ENCODE measurements at places on chromosomes 1 and 21. TPM values are rescaled to one million over a fixed set of nuclear protein-coding genes. Genes with fewer than 3 reads are reported as not detected.

Gene SLC44A5
- total RNA-seq, result not detected

Gene CELA2A
- not detected for total RNA-seq

Gene S100A6
- total RNA-seq, result 308 TPM

Gene LINGO4
- total RNA-seq, result not detected

Gene EDARADD
- total RNA-seq, result 2.3 TPM

Gene ZNF593
- total RNA-seq, result 46.4 TPM

GRCh38 chr1:206070627-206071304, 17.8 kb downstream of the RHEX start:
- no peak for DNase-seq

DNA sequence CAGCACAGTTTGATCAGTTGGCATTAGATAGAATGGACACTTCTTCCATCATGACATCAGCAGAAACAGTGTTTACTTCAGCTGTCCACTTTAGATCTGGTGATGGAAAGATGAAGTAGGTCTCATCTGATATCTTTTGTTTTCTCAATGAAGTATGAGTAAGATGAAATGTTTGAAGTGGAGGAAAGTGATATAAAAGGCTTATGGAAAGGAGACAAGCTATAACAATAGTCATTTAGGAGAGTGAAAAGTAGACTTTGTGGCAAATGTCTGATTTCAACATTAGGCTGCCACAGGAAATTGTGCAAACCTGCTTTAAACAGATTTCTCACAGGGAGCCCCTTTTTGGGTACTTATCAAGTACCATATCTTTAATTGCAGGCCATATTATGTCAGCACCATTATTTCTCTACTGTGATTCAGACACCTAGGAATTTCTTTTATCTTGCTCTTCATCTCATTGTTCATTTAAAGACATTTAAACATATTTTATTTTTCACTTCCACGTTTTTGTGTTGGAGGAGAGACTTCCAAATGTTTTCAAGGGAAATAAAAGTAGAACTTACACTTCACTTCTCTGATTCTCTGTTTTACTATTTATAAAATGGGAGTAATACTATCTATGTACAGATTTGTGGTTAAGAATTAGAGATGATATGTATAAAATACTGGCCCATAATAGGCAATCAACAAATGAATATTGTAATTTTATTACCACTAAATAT, 18.1 kb downstream of the PDC start:
- no peak for DNase-seq

GRCh38 chr1:208268541-208269337, 24.6 kb upstream of the PLXNA2 start:
- peak; percentile 55 for DNase-seq

- DNase-seq, result no peak
Measured at GRCh38 chr1:45107782-45108181, 95.7 kb downstream of the UROD start.

- peak; percentile 82 for DNase-seq
Measured at GRCh38 chr1:88998716-88999115, 6.3 kb upstream of the KYAT3 start.

GRCh38 chr1:170074250-170075157, at the start of gene KIFAP3:
TSS of gene KIFAP3 (minus strand) at chr1:170074695. CDS start at chr1:170074467, 228 bp downstream.
- DNase-seq, result peak; percentile 96

DNA sequence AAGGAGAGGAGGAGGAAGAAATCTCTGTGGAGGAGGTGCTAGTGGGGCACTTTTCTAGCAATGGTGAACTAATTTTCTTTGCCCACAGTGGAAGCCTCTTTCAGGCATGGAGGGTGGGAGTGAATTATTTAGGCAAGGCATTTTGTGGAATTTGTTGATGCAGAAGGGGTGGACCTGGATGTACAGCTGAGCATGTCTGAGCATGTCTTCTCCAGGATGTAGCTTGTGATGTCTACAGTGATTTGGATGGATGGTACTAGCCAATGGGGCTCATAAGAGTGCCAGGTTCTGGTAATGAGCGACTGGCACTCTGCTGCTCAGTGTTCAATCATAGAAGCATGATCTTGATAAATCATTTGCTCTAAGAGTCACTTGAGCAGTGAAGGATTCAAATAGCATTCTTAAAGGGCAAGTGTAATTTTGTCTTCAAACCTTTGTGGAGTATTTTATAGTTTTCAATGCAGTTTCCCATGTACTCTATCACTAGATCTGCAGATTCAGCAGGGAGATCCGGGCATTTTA, 153.9 kb upstream of the LMO4 start:
- no peak for DNase-seq

GRCh38 chr1:229127301-229127700, 143.6 kb upstream of the RAB4A start:
- DNase-seq, result no peak

DNA sequence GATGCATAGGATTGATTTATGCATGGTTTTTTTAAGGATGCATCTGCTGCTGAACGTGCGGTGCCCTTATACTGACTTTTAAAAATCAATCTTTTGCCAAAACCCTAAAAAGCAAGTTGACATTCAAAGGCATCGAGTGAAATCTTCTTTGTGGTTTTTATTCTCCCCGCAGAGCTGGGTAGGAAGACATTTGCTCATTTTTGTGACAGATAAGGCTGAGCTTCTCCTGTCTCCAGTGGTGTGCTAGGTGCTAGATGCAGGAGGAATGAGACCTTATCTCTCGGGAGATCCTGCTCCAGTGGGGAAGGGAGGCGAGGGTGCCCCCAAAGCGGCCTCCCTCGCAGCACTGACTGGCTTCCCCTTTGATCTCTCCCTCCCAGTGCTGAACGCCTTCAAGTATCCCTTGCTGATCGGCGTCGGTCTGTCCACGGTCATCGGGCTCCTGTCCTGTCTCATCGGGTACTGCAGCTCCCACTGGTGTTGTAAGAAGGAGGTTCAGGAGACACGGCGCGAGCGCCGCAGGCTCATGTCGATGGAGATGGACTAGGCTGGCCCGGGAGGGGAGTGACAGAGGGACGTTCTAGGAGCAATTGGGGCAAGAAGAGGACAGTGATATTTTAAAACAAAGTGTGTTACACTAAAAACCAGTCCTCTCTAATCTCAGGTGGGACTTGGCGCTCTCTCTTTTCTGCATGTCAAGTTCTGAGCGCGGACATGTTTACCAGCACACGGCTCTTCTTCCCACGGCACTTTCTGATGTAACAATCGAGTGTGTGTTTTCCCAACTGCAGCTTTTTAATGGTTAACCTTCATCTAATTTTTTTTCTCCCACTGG, 14.9 kb upstream of the CD101 start:
- no peak for DNase-seq

- DNase-seq, result no peak
Measured at GRCh38 chr1:159914252-159915018, 10.9 kb downstream of the TAGLN2 start.

GRCh38 chr1:112358798-112359408, 37.1 kb upstream of the CTTNBP2NL start:
- peak; percentile 83 for DNase-seq

DNA sequence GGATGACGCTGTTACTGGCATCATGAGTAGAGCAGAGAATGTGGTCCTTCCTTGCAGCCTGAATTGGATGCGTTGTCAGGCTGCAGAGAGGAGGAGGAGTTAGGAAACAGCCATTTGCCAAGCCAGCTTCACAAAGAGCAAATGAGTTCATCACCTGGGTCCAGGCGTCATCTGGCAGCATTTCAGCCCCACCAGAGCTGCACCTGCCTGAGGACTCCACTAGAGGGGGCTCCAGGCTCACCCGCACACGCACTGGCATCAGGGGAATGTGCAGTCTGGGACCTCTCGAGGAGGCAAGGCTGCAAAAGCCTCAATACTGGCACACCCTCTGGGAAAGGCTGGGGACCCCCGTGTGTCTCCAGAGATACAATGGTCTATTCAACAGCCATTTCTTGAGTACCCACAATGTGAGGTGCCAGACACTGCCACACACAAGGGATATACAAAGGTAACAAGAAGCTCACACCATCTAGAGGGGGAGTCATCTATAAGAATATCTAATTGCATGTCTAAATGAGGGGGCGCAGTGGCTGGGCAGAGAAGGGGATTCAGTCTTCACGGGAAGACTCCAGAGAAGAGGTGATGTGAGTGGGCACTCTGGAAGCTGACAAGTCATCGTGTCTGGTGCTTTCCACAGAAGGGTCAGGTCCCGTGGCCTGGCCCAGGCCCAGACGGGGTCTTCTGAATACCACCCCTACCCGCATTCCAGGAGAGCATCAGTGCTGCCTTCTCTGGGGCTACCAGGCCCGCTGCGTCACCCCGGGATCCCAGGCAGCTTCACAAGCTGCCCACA, 53.5 kb upstream of the CNTN2 start:
- DNase-seq, result peak; percentile 93

DNA sequence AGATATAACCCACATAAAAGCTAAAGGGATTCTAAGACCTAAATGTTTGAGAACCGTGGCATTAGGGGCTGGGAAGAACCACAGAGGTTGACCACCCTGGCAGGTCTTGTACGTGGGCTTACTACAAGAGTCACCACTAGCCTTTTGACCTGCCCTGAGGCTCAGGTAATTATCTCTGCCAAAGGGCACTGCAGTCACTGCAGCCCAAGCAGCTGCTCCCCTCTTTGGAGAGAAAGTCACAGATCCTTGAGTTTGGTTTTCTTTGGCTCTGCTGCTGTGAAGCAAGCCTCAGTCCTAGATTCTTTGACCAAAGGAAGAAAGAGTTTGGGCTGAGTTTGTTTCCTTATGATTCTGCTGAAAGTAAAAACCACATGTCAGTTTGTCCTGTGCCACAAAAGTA, 11.6 kb downstream of the PARK7 start:
- no peak for DNase-seq

DNA sequence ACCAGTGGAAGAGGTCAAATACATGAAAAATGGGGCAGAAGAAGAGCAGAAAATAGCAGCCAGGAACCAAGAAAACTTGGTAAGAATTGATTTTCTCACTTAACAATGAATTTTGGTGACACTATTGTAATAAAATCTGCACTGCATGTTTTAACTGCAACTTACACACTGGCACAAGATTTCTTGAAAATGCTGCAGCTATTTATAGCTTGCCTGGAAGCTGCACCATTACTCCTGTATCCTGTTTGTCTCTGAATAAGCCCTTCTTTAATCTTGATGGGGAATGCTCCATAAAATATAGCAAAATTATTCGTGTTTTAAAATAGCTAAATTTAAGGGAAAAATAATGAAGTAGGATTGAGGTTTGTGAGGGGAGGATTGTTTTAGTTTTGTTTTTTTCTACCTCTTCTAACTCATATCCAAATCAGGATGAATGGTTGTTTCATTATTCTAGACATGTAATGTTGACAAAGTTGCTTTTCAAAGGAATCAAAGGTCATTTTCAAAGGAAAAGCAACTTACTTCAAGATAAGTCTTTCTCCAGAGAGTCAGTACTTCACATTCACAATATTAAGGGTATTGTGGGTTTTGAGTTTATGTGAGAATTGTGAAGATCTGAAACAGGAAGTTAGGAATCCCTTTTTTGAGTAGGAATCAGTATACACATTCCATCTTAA, 120.9 kb downstream of the C1orf21 start:
- DNase-seq, result peak; percentile 76
